ENCODE measurements at places on chromosomes 5 and 9. TPM values are rescaled to one million over a fixed set of nuclear protein-coding genes. Genes with fewer than 3 reads are reported as not detected.

STPG3 gene
- not detected for total RNA-seq

TNFSF15 gene
- 0.16 TPM for total RNA-seq

SPINK4 gene
- not detected for total RNA-seq

SMIM3 gene
- total RNA-seq, result 6.4 TPM

MLANA gene
- total RNA-seq, result not detected

TMEFF1 gene
- total RNA-seq, result 1.2 TPM

OMD gene
- not detected for total RNA-seq

All from A549 treated with ZK216348 at 1 μM for 4 hours (cell line).